ENCODE measurements at places on chromosomes 16 and 17. TPM values are rescaled to one million over a fixed set of nuclear protein-coding genes. Genes with fewer than 3 reads are reported as not detected.

- DNase-seq, result no peak
These were observed 8.5 kb downstream of the ELOB start for GRCh38 chr16:2768403-2769089.

Gene MRTFB
- 26.6 TPM for total RNA-seq

DNA sequence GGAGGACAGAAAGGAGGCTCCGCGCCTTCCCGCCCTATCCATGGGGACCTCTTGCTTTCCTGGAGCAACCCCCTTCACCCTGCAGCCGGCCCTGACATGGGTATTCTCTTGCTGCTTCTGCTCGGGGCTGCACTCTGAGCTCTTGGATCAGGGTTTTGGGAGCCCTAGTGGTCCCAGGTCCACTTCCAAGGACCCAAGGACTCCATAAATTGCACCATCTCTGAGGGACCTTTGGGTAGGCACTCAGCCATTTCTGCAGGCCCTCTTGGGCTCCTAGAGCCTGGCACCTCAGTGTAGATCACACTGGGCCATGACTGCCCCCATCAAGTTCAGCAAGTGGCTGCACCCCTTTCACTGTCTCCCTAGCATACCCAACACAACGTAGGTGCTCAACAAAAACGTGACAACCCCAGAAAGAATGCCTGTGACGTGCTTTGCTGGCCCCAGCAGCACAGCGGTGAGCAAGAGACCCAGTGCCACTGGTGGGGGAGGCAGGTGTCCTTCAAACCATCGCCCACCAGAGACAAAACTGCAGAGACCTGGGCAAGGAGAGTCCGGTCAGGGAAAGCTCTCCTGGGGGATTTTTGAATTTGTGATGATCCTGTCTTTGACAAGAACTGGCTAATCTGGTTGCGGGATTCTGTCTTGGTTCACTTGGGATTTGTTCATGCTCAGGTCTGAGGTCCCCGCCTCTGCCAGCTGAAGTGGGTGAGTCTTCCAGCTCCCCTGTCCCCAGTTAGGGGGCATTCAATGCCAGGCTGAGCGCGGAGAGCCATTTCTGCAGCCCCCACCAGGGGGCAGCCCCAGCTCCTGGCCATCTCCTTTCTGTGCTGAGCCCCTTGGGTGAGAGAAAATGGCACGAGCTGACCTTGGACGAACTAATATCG, 2.5 kb upstream of the RAB11FIP4 start:
- DNase-seq, result peak; percentile 48

GRCh38 chr16:9854675-9855074, 327.6 kb downstream of the GRIN2A start:
- no peak for DNase-seq

Gene HOXB4
- total RNA-seq, result 8.9 TPM

DNA sequence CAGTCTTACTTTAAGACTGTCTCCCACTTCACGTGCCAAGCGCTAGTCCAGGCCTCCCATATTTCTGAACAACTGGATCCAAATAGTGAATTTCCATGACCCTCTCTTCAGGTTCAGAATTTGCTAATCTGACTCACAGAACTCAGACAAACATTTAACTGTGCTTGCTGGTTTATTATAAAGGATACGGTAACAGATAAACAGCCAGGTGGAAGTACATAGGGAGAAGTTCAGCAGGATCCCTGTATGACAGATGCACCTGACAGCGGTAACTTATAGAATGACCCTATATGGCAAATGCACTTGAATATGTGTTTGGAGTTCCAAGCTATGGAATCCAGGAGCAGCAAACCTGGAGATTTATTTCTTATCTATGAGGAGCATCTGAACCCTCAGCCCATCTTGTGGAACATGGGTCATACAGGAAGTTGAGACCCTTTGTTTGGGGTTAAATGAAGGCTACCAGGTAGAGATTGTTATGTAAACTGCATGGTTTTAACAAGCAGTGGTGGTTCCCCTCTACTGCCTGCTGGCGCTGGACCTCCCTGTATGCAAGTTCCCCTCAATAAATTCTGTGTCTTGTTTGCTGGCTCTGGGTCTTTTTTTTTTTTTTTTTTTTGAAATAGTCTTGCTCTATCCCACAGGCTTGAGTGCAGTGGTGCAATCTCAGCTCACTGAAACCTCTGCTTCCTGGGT, 622.6 kb downstream of the KCNJ2 start:
- no peak for DNase-seq

DNA sequence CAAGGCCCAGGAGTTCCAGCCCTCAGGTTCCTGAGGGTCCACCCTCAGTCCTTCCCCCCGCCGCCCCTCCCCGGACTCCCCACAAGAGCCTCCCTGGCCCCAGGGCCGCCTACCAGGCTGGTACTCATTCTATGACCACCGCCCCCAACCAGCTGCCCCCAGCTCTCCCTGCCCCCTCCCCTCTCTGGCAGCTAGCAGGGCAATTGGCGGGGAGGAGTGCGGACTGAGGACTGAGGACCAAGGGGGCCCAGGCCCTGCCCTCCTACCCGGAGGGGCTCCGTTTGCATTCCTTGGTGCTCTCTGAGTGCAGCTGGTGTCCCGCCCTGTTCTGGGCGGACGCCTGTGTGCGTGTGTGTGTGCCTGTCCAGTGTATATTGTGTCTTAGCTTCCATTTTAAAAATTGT, 19.1 kb downstream of the UNC13D start:
- DNase-seq, result no peak

Gene MEOX1
- not detected for total RNA-seq

DNA sequence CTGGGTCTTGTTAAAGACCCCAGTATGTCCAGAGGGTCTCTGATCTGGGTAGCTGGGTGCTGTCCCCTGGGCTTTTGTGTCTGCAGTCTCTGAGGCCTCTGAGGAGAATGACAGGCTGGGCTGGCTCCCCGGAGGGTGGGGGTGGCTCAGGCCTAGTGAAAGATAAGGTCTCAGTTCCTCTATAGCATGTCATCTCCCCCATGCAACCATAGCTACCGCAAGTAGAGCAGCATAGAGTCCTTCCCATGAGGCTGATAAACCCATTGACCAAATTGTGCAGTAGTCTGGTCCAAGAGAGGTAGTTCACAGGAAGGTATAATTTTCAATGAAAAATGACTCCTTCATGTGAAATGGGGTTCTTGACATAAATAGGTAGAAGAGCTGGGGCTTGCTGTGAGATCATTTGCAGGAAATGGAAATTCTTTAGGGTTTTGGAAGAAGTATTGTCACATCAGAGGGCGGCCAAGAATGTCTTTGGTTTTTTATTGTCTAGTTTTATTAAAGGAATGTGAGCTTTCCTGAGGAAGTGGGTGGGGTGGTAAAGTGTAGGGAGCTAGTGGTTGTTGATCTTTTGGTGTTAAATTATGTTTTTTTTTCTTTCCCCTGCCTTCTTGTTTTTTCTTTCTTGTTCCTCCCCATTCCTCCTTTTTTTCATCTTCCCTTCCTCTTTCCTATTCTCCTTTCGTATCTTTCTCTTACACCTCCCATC, 21.0 kb downstream of the SLC7A6OS start:
- DNase-seq, result peak; percentile 80

Gene CCL17
- not detected for total RNA-seq

Gene APPBP2
- 23.2 TPM for total RNA-seq

- DNase-seq, result no peak
These were observed 92.0 kb downstream of the CMIP start for GRCh38 chr16:81536648-81537047.

DNA sequence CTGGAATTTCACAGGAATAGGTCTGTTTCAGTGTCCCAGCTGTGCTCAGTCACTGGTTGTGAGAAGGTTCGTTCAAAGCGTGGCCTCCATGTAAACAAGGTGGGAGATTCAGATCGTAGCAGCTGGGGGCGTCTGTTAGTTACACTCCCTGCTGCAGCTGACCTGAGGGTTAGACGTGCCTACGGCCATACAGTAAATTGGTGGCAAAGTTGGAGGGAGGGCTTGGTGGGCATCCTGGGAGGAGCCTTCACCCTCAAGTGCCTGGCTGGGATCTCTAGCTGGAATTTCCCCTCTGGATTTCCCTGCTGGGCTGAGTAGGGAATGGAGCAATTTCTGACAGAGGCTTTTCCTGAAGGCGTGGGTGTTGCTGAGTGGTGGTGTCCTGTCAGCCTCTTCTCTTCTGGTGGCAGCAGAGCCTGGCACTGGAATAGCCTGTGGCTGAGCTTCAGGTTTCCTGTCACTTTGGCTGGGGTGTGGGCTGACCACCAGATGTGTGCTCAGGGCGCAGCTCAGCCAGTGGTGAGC, 6.4 kb downstream of the FCSK start:
- DNase-seq, result no peak

DNA sequence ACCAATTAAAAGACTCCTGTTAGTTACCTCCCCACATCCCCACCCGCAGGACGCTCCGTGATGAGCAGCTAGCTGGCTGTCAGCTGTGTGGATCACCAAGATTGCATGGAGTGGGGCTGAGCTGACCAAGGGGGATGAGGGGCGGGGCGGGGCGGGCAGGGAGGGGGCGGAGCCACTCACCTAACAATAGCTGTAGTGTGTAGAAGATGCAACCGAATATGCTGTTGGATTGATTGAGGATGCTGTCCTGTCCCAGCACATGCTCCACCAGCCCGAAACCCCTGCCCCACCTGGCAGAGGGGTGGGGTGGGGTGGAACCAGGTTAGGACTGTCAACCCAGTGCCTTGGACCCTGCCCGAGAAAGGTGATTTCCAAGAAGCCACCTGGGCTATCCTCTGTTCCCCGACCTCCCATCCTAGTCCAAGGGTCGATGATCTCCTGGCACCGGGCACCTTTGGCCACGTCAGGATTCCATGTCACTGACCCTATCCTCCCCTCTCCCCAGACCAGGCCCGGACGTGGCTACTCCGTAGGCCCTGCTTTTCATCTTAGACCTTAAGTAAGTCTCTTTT, 1.4 kb downstream of the VKORC1 start:
- peak; percentile 59 for DNase-seq

DNA sequence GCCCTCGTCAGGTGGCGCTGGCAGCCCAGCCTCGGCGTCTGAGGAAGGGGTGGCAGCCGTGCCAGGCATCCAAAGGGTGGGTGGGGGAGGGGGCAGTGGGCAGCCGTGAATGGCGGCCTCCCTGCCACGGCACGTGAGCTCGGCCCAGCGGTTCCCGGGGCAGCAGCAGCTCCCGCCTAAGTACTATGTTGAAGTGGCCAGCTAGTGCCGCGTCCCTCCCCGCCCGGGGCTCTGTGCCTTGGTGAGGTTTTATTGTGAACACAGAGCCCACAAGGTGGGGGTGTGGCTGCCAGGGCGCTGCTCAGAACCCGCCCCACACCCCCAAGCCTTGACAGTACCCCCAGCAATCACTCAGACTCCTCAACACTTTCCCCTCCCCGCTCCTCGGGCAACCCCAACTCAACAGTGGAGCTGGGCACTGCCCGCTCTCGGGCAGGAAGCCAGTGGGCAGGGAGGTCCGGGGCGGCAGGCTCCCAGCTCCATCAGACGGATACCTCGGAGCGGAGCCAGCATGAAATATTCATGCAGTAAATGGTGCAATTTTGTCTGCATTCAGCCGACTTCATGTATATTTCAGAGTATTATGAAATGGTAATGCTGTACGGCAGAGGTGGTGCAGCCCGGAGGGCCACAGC, 80.4 kb downstream of the ENGASE start:
- DNase-seq, result no peak

GRCh38 chr17:50928646-50929045, 62.5 kb upstream of the TOB1 start:
- DNase-seq, result no peak

Gene PGS1
- 61.3 TPM for total RNA-seq

- no peak for DNase-seq
These were observed 18.9 kb downstream of the C16orf54 start for GRCh38 chr16:29726845-29727377.

Gene HSD17B2
- total RNA-seq, result not detected

DNA sequence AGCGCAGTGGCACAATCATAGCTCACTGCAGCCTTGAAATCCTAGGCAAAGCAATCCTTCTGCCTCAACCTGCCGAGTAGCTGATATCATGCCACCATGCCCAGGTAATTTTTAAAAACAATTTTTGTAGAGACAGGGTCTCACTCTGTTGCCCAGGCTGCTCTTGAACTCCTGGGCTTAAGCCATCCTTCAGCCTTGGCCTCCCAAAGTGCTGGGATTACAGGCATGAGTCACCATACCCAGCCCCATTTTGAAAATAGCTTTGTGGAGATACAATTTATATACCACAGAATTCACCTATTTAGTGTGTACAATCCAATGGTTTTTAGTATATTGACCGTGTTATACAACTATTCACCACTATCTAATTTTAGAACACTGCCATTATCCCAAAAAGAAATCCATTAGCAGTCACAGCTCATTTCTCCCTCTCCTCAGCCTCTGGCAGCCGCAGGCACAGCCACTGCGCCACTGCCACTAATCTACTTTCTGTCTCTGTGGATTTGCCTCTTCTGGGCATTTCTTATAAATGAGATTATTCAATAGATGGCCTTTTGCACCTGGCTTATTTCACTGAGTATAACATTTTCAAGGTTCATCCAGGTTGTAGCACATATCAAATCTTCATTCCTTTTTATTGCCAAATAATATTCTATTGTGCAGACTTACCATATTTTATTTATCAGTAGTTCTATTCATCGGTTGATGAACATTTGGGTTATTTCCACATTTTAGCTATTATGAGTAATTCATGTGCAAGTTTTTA, 6.5 kb downstream of the RNF157 start:
- no peak for DNase-seq

Gene TSPAN10
- 1.7 TPM for total RNA-seq

Gene TBC1D3I
- total RNA-seq, result 0.79 TPM

GRCh38 chr17:79834565-79835469, 4.4 kb downstream of the CBX4 start:
- DNase-seq, result peak; percentile 52

GRCh38 chr16:50114357-50115129, 38.6 kb upstream of the TENT4B start:
- no peak for DNase-seq

Gene SEZ6
- total RNA-seq, result 0.53 TPM

- no peak for DNase-seq
These were observed 28.5 kb downstream of the TNS4 start for GRCh38 chr17:40472733-40473452.

Gene SLC5A11
- total RNA-seq, result 1.0 TPM

Gene CCL11
- not detected for total RNA-seq

Gene TANC2
- 9.6 TPM for total RNA-seq

GRCh38 chr16:75555213-75555706, 792 bp downstream of the TMEM231 start:
- DNase-seq, result peak; percentile 69

GRCh38 chr17:2008332-2009126, 16.6 kb downstream of the RTN4RL1 start:
- DNase-seq, result no peak

DNA sequence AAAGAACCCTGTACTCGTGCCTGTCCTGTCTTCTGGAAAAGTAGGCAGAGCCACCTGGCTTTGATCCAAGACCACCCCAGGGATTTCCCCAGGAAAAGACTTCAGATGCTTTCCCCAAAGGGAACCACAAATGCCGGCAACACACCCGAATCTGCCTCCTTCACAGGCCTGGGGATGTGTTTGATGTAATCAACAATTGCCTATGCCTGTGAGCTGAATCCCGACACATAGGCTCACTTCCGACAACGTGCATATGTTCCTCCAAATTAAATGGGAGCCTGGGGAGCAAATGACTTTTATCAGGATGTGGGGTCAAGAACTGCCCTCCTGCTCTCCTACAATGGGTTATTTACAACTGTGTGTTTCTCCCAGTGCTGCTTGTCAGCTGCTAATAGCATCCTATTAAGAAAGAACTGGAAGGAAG, 535.2 kb upstream of the CDH11 start:
- DNase-seq, result no peak
